ENCODE measurements at places on chromosomes 7 and 10. TPM values are rescaled to one million over a fixed set of nuclear protein-coding genes. Genes with fewer than 3 reads are reported as not detected.

The NAT16 gene
- total RNA-seq, result not detected

The CLCN1 gene
- total RNA-seq, result not detected

The CYP26A1 gene
- 0.40 TPM for total RNA-seq

The LRIT1 gene
- not detected for total RNA-seq

The TMEM213 gene
- not detected for total RNA-seq

The MYH16 gene
- total RNA-seq, result 0.93 TPM

The ZNF518A gene
- 16.6 TPM for total RNA-seq
